ENCODE measurements at places on chromosomes 3 and 15. TPM values are rescaled to one million over a fixed set of nuclear protein-coding genes. Genes with fewer than 3 reads are reported as not detected.

GRCh38 chr3:55549177-55549576, 62.1 kb upstream of the WNT5A start:
- no peaks in the 10 kb centered on the region for H3K27me3 ChIP-seq
- no peak overlapping the region for H3K27ac ChIP-seq
- no peaks in the 10 kb centered on the region for H3K4me1 ChIP-seq
- no peaks in the 10 kb centered on the region for H3K36me3 ChIP-seq
- DNase-seq: no peak

- peak overlapping the region; percentile 39 for H3K27ac ChIP-seq
- no peak overlapping the region for H3K4me3 ChIP-seq
- no peaks in the 10 kb centered on the region for H3K36me3 ChIP-seq
- no peak for DNase-seq
- peaks cover 29% of the 10 kb centered on the region for H3K4me1 ChIP-seq
- no peaks in the 10 kb centered on the region for H3K27me3 ChIP-seq
These were observed 25.5 kb downstream of the SLC12A8 start for GRCh38 chr3:125186800-125187598.

The IRAK2 gene
- 4.7 TPM for total RNA-seq

The PLS1 gene
- total RNA-seq: 1.6 TPM

The SERINC4 gene
- 0.13 TPM for total RNA-seq

The TMC3 gene
- total RNA-seq: not detected

DNA sequence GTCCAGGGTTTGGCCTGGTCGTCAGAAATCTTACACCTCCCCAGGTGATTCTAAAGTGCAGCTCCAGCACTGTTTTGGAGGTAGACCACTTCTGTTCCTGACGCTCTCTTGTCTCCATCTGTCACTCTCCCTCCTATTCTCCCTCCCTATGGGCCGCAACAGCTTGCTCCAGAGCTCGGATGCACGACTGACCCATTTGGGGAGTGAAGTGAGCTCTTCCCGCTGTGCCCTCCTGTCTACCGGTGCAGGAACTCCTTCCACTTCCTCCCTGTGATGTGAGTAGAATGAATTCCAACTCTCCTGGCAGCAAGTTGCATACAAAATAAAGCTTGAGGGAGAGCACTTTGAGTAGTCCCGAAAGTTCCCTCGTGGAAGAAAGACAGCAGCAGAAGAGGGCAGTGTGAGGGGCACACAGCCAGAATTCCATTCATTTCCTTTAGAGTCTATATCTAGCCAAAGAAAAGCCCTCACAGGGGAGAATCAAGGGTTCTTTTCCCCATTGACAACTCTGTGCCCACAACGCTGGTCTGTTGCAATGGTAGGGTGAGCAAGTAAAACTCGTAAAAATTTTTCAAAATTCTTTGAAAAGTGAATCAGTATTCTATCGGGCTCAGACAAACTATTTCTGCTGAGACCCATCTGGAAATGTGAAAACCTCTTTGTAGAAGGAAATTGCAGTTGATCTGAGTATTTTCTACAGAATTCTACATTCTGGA, 39.9 kb upstream of the BDH1 start:
- H3K4me3 ChIP-seq: no peak overlapping the region
- H3K27ac ChIP-seq: no peak overlapping the region
- no peaks in the 10 kb centered on the region for H3K36me3 ChIP-seq
- no peaks in the 10 kb centered on the region for H3K27me3 ChIP-seq
- peaks cover 2% of the 10 kb centered on the region for H3K4me1 ChIP-seq

The PLA2G4F gene
- not detected for total RNA-seq

GRCh38 chr3:155391104-155391503, 97.6 kb upstream of the STRIT1 start:
- H3K27me3 ChIP-seq: no peaks in the 10 kb centered on the region
- no peak overlapping the region for H3K4me3 ChIP-seq
- H3K4me1 ChIP-seq: no peaks in the 10 kb centered on the region

DNA sequence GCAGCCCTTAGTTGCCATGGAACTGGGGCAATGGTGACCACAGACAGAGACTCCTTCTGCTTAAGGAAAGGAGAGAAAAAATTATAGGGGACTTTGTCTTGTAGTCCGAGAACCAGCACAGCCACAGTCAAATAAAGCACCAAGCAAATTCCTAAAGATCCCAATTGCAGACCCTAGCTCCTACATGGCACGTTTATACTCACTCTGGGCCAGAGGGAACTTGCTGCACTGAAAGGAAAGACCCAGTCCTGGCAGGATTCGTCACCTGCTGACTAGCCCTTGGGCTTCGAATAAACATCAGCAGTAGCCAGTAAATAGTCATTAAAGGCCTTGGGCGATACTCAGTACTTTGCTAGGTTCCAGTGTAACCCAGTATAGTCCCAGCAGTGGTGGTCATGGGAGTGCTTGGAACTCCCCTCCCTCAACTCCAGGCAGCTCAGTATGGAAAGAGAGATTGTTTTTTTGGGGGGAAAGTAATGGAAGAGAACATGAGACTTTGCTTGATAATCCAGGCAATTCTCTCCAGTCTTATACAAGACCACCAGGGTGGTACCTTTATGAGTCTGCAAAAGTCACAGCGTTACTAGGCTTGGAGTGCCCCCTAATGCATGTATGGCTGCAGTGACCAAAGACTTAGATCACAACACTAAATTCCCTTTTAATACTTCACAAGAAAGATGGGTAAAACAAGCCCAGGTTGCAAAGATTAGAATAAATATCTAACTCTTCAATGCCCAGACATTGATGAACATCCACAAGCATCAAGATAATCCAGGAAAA, 66.4 kb upstream of the AGTR1 start:
- H3K27ac ChIP-seq: no peak overlapping the region
- no peak for DNase-seq
- H3K4me3 ChIP-seq: no peak overlapping the region
- H3K36me3 ChIP-seq: no peaks in the 10 kb centered on the region

The GHSR gene
- not detected for total RNA-seq

DNA sequence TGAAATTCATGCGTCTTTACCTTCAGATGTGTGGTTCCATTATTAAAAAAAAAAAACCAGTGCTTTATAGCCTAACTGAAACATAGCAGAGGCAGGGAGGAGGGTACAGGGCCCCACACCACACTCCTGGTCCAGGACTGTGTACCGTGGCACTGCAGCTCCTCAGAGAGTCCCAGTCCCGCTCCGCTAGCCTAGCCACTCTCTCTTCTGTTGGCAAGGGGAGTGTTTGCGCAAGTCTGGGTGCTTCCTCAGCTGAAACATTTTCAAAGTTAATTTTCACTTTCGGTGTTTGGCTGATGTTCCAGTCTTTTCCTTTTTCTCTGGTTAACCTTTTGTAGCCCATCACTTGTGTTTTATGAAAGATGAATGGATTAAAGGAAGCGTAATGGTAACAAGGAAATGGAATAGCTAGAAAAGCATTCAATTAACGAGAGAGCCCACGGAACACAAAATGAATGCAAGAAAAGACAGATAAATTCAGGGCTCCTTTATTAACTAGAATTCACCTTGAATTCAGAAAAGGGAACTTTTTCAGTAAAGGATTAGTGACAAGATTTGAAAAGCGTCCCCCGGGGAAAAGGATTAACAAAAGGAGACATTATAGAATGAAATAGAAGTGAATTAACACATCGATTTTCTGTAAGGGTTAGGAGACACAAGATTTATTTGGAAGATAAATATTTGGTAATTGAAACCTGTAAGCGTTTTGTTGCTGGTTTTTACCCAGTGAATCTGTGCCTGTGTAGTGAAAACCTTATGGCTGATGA, 177.0 kb downstream of the CACNA2D3 start:
- H3K27ac ChIP-seq: no peak overlapping the region
- no peak for DNase-seq
- no peak overlapping the region for H3K4me3 ChIP-seq
- no peaks in the 10 kb centered on the region for H3K27me3 ChIP-seq
- no peaks in the 10 kb centered on the region for H3K4me1 ChIP-seq

The MCF2L2 gene
- 1.6 TPM for total RNA-seq

GRCh38 chr3:49638445-49638844, 35.7 kb upstream of the APEH start:
- no peaks in the 10 kb centered on the region for H3K4me1 ChIP-seq
- no peak overlapping the region for H3K4me3 ChIP-seq
- H3K36me3 ChIP-seq: no peaks in the 10 kb centered on the region
- no peak overlapping the region for H3K27ac ChIP-seq
- DNase-seq: no peak

DNA sequence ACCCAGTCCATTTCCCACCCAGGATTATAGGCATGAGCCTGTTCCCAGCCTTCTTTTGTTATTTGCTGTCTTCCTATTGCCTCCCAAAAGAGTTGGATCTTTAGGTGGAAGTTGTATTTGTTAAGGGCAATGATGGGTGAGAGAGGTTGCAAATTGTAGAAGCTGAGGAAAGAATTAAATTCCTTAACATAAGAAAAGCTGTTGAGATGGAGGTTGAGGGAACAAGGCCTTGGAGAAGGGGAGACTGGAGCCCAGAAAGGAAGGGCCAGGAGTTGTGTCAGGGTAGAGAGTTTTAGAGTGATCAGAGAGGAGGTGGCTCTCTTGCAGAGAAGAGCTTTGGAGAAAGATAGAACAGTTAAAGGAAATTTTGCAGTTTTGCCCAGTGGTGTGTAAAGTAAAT, 46.8 kb downstream of the PLS1 start:
- H3K4me1 ChIP-seq: no peaks in the 10 kb centered on the region
- H3K27me3 ChIP-seq: no peaks in the 10 kb centered on the region
- no peak for DNase-seq
- H3K4me3 ChIP-seq: no peak overlapping the region
- no peak overlapping the region for H3K27ac ChIP-seq

DNA sequence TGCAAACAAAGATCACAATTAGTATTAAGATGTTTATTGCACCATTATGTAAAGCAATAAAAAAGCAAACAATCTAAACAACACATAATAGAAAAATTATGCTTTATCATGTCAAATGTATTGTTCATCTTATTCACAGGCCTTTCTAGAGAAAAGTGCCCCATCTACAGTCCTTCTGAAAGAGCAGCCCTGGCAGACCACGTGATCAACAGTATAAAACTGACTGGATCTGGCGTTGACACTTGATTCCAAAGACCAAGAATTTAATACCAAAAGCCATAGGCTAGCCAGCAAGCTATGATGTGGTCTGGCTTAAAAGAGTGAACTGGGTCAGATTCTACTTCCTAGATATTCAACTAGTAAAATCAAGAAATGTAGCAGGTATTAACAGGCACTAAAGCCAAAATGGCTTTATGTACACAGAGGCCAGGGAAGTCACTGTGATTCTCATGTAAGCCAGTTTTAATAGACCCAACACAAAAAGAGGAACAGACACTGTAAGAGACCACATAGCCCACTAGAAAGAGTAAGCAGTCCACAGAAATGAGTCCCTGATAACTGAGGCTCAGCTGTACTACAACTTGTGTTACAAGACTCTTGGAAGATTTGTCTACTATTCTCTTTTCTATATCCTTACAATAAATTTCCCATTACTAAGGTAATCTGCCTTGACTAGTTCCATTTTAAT, 32.5 kb downstream of the DMXL2 start:
- H3K4me3 ChIP-seq: no peak overlapping the region
- H3K27me3 ChIP-seq: no peaks in the 10 kb centered on the region
- peak; percentile 8 for DNase-seq
- no peak overlapping the region for H3K27ac ChIP-seq
- H3K36me3 ChIP-seq: no peaks in the 10 kb centered on the region

GRCh38 chr15:69576035-69576526, 123.5 kb downstream of the RPLP1 start:
- H3K4me3 ChIP-seq: no peak overlapping the region
- DNase-seq: peak; percentile 13
- no peak overlapping the region for H3K27ac ChIP-seq
- H3K4me1 ChIP-seq: peaks cover 5% of the 10 kb centered on the region
- H3K27me3 ChIP-seq: no peaks in the 10 kb centered on the region

GRCh38 chr15:59150185-59150584, 45.2 kb downstream of the CCNB2 start:
- no peak overlapping the region for H3K27ac ChIP-seq
- DNase-seq: no peak
- H3K4me3 ChIP-seq: no peak overlapping the region
- H3K36me3 ChIP-seq: peaks cover 39% of the 10 kb centered on the region
- no peaks in the 10 kb centered on the region for H3K4me1 ChIP-seq

GRCh38 chr3:197260491-197261163, 37.8 kb downstream of the DLG1 start:
- H3K27me3 ChIP-seq: no peaks in the 10 kb centered on the region
- DNase-seq: no peak
- no peaks in the 10 kb centered on the region for H3K36me3 ChIP-seq
- no peaks in the 10 kb centered on the region for H3K4me1 ChIP-seq
- no peak overlapping the region for H3K4me3 ChIP-seq
- no peak overlapping the region for H3K27ac ChIP-seq

The PCOLCE2 gene
- 0.41 TPM for total RNA-seq

- H3K4me1 ChIP-seq: no peaks in the 10 kb centered on the region
- DNase-seq: no peak
- no peak overlapping the region for H3K27ac ChIP-seq
- H3K36me3 ChIP-seq: no peaks in the 10 kb centered on the region
These were observed 4.0 kb downstream of the PLA2G4D start for GRCh38 chr15:42090370-42090769.

GRCh38 chr15:29021857-29022256, 136.1 kb downstream of the APBA2 start:
- no peak overlapping the region for H3K27ac ChIP-seq
- H3K4me3 ChIP-seq: no peak overlapping the region
- no peak for DNase-seq
- H3K4me1 ChIP-seq: no peaks in the 10 kb centered on the region
- no peaks in the 10 kb centered on the region for H3K27me3 ChIP-seq

DNA sequence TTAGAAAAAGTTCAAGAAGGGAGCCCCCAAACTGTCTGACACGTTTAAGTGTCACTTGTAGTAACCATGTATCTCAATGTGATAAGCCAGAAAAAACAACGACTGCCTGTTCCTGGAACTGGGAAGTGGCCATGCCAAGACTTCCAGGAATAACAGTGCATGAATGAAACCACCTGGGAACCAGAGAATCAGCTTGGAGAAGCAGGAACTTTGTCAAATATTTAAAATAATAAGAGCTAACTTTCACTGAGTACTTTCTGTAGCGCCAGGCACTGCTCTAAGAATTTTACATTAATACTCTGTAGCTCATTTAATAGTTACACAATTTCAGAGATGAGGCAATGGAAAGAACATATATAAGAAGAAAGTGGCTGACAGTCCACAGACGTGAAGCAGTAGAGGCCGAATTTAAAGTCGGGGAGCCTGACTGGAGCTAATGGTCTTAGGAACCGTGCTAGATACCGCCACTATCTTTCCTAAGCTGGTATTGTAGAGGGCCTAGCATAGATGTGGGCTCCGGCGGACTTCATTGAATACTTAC, 876 bp downstream of the PLSCR1 start:
- H3K4me1 ChIP-seq: no peaks in the 10 kb centered on the region
- no peak for DNase-seq
- H3K36me3 ChIP-seq: no peaks in the 10 kb centered on the region
- H3K27ac ChIP-seq: peak overlapping the region; percentile 50
- H3K27me3 ChIP-seq: no peaks in the 10 kb centered on the region

DNA sequence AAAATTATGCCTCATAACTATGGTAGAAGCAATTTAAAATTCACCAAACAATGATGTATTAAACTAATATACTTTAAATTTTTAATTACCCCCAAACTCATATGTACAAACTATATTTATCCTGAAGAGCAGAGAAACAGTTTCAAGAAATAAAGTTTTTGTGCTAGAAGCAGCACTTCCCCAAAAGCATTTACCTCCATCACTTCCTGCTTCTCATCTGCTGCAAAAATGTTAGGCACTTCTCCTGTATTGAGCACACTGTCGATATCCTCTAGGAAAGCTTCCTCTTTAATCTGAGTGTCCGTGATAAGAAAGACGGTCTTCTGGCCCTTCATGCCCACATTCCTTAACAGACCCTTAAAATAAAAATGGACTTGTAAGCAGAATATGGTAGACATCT, 101.5 kb upstream of the ASB14 start:
- H3K27ac ChIP-seq: no peak overlapping the region
- no peaks in the 10 kb centered on the region for H3K27me3 ChIP-seq
- no peak overlapping the region for H3K4me3 ChIP-seq
- no peaks in the 10 kb centered on the region for H3K36me3 ChIP-seq
- H3K4me1 ChIP-seq: no peaks in the 10 kb centered on the region
- DNase-seq: no peak

Data from GM12878 (cell line).